ENCODE measurements at places on chromosomes 6 and 20.

- no peak for DNase-seq
Observed at GRCh38 chr6:167858842-167859664, 32.3 kb downstream of the AFDN start.

GRCh38 chr20:16189371-16189770 lies 383.9 kb downstream of the KIF16B start:
- no peak for DNase-seq

GRCh38 chr6:35500782-35501181 lies 3.9 kb upstream of the TEAD3 start:
- DNase-seq: peak; percentile 70

- no peak for DNase-seq
Observed at GRCh38 chr6:183668-184067, 108.6 kb upstream of the DUSP22 start.

DNA sequence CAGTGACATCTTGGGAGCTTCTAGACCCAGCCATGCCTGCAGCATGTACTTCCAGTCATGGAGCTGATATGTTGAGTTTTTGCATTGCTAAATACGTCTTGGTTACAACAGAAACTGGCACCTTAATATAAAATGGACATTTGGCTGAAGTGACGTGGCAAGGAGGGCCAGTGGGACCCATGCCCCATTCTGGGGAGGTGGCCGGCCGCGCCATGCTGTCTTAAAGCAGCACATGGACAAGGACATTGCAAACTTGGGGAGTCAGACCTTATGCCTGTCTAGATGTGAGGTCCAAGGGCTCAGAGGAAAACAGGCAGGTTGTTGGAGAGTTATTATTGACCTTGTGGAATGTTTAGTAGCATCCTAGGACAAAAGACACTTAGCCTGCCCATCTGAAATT lies 588.0 kb upstream of the CDH4 start:
- no peak for DNase-seq

GRCh38 chr6:22249711-22250350 lies 47.0 kb downstream of the PRL start:
- no peak for DNase-seq

DNA sequence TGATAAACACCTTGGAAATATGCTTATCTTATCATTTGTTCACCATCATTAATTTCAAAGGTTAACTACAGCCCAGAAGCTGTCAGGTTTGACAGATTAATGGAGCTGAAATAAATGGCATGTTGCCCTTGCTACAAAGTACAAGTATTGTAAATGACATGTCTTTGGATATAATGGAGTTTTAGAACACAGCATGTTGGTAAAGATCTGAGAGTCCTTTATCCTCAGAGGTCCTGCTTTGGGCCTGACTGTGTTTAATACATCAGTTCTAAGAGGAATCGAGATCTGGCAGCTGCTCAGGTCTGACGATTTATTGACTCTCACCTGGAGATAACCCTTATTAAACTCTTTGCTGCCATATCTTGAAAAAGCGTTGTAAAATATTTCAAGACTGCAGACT lies 222.7 kb upstream of the OPRM1 start:
- DNase-seq: no peak

DNA sequence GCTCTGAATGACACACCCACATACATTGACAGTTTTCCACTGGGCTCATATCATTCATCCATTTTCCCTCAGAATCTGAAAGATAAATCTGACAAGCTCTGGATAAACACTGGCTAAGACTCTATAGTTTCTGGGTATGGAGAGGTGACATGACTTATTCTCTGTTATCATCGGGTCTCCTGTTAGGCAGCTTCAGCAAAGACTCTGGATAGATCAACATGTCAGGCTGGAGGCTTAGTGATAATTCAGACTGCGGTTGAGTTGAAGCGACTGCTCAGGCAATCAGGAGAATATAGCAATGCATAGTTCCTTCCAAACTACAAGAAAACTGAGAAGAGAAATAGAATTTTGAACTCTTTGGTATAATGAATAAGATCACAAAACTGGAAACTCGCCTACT lies 394.6 kb downstream of the CBLN4 start:
- no peak for DNase-seq

DNA sequence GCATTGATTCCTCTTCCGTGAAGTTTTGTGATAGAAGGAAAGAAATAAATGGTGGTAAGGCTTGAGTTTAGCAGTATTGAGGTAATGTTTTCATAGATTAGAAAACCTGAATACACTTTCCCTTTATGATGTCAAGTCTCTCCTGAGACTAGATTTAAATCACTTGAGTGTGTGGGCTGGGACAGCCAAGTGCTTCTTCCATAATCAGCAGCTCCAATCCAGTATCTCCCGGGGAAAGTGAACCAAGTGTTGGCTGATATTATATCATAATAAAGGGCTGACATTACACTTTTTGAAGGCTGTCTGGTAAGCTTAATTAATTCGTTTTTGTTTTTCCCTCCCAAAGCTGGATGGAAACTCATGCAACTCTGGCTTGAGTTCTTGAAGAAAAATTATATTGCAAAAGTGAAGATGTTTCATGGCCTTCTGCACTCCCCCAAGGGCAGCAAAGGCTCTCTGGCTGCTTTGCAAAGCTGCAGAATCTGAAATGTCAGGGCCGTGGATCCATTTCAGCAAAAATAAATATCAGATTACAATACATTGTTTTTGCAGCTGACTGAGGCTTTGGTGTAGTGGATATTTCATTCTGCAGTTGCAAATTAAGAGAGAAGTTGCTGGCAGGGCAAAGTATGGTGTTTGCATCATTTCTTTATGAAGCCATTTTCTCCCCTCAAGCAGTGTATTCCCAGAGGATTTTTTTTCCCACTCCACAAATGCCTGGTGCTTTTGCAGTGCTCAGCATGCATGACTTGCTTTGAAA lies 101.2 kb downstream of the MKKS start:
- DNase-seq: no peak

GRCh38 chr20:59163631-59164530 lies at the start of gene ZNF831:
ZNF831 (plus strand) TSS chr20:59163821; CDS start chr20:59191020, 27,199 bp downstream.
- no peak for DNase-seq

Measured in HT1080 (cell line).